WTC11 (cell line): ENCODE measurements at places on chromosomes 7 and 10.

DNA sequence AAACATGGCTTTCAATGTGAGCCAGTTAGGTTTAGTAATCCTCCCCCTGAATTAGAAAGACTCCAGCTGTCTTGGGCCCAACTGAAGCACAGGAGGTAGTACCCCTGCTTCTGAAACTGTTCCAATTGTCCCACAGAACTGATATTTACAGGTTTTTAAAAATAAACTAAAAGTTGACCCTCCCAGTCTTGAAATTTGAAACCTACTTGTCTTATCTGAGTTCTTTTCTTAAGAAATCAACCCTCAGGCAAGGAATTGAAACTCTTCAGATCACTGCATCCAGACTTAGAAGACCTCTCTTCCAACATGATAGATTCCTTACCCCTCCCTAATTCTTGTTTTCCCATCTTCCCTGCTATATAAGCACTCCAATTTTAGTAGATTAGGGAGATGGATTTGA lies 13.3 kb upstream of the ARHGAP21 start:
- DNase-seq, result no peak

GRCh38 chr10:32411797-32412498 lies 34.0 kb upstream of the CCDC7 start:
- DNase-seq, result no peak

DNA sequence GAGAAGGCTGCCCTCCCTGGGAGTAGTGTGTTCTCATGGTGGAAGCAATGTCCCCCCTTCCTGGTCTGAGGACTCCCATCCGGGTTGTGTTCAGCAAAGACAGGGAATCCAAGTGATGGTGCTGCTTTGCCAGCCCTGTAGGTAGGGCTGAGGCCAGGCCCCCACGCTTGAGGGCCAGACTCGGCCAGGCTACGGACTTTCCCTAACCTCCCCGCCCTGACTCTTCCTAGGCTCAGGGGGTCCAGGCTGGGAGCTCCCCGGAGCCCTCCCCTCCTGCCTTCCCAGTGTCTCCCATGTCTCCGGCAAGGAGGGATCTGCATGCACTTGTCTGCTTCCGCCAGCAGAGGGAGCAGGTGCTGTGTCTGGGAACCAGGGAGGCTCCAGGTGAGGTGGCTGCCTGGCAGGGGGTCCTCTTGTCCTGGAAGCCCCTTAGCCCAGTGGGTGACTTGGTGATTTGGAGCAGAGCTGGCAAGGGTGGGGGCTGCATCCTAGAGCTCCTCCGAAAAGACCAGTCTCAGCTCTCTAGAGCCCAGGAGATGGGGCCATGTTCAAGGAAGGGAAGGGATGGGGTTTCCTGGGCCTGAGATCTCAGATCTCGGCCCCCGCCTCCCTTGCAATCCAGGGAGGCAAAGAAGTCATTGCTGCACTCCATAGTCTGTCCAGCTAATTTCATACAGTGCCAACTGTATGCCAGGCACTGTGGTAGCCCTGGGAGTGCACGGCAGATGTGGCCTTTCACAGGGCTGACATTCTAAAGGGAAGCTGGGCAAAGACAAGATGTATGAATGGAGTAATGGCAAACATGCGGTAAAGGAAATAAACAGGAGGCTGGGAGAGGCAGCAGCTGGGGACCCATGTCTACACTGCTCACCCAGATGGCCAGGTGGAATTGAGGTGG lies 20.3 kb upstream of the SFRP5 start:
- peak; percentile 94 for DNase-seq

DNA sequence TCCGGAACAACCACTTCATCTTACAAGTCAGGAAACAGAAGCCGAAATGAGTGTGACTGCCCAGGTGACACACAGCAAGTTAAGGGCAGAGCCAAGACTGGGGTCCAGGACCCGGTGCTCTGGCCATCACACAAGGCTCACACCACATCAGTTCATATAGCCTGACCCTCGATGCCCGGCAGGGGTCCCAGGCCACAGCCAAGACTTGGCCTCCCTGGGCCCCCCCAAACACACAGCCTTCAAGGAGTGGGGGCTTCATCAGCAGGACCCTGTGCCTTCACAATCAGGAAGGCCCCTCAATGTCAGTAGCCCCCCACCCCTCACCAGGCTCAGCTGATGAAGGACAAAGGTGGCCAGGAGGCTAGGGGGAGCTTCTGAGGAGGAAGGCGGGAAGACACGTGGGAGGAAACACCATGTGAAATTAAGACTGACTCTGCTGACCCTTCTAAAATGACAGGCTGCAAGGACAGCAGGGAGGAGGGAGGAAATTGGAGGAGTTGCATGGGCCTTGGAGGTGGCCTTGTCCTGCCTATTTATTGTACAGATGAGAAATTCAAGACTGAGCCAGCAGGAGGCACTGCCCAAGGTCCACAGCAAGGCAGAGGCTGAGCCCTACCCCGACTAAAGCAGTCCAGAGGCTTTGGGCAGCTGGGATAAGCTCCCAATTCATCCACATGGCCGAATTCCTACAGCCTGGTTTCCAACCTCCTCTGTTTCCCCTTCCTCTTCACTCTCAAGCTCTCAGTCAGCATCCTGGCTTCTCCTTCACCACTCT lies 216.1 kb upstream of the ZMIZ1 start:
- peak; percentile 71 for DNase-seq

DNA sequence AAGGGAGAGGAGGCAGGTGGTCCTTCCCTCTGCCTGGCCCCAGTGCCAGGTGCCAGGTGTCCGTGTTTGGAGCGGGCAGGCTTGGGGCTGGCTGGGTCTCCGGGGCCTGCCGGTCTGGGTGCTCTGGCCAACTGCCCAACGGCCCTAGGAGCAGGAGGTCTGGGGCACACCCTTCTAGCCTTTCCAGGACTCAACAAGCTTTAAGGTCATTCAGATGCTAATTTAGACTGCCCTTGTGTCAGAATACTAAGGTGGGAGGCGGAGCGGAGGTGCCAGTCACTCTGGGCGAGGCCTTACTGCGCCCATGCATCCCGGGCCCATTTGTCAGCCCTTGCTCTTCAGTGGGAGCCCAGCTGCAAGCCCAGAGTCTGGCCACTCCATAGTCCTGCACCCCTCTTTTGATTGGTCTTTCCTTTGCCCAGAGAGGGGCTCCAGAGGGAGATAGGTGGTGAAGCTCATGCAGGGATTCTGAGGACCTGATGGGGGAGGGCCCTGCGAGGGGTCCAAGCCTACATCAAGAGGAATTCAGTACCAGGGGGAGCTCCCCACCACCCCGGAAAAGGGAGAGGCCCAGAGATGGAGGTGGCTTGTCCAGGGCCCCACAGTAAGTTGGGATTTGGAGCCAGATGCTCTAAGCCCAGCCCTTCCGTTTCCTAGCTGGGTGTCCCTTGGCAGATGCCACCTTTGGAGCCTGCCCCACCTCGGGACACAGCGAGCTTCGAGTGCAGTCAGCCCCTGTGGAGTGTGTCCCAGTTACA lies 1.3 kb downstream of the PGAM2 start:
- DNase-seq, result peak; percentile 51

DNA sequence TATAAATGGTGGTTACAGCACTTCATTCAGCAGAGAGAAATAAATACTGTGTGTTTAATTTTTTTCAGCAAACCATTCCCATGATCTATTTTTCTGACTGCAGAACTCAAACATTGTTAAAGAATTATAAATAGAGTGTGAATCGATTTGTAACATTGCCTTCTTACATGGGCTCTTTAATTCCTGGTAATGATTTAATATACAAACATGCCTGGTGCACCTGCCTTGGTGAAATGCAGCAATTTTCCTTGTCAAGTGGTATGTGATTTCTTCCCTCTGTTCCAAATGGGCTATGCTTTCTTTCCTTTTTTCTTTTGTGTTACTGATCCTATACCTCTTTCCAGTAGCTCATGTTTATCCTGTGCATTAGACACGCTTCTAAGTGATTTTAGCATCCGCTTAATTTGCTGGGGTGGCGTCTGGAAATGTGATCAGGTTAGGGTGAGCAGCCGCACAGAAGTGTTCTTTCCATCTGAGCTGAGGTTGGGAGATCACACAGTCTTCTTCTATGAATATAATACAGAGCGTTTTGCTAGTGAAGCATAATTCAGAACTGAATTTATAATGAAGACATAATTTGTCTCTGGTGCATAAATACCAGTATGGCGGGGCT lies 94.3 kb upstream of the ITGB1 start:
- no peak for DNase-seq
